ENCODE measurements at places on chromosomes 16 and 17. TPM values are rescaled to one million over a fixed set of nuclear protein-coding genes. Genes with fewer than 3 reads are reported as not detected.

Gene CLEC18B
- total RNA-seq = 0.40 TPM

Gene CDH1
- not detected for total RNA-seq

DNA sequence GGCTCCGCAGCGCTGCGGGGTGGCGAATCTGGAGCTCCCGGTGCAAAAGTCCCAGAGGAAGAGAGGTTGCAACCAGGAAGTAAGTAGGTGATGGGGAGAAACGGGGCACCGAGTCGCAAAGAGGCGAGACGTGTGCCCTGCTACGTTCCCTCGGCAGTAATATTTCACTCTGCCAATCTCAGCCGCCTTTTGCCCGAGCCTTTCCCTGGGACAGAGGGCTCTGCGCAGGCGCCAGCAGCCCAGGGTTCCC lies at the start of gene NR1D1:
Gene NR1D1, minus strand, starts transcription at position 171 of the 250 bp plus-strand sequence. CDS start 495 bp downstream, outside the sequence.
- no peak for DNase-seq

- no peak for DNase-seq
Measured at GRCh38 chr17:67055041-67055443, 10.7 kb downstream of the CACNG1 start.

DNA sequence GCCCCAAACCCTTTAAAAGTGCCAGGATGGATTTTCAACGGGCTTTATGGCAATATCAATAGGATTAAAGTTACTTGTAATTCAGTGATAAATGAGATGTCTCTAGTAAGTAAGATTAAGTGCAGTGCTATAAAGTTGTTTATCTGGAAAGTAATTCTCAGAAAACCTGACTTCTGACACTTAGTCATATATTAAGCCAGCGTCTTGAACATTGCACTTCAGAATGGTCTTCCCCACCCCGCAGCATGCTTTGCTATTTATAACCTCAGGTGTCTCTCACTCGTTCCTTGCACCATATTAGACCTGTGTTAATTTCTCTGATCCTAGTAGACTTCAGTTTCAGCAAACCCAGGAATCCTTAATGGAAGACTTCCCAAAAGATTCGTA lies 2.1 kb upstream of the MAF start:
- DNase-seq = no peak

DNA sequence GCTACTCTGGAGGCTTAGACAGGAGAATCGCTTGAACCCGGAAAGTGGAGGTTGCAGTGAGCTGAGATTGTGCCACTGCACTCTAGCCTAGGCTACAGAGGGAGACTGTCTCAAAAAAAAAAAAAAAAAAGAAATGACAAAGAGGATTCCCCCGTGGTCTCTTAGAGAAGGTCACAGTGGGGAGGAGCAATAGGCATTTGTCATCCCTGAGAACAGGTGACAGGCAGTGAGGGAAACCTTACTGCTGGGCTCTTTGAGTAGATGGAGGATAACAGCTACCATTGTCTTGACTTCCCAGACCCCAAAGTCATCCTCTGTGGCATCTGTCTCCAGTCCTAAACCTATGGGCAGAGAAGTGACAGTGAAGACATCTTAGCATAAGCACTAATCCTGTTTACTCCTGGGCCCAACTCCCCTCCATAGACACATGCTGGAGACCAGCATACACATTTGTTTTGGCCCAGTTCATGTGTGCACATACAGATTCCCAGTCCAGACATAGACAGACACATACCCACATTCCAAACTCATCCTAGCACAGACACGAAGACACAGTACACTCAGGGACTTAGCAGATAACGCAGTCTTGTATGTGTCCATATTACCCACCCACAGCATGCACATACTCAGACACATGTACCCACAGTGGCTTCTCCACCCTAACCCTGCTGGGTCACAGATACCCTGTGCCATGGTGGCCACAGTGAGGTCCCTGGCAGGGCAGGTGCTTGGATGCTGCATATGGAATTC lies 2.7 kb downstream of the ESRP2 start:
- DNase-seq = no peak

GRCh38 chr17:71361656-71362450 lies 759.0 kb upstream of the SOX9 start:
- no peak for DNase-seq

GRCh38 chr16:64240586-64240985 lies 881.3 kb downstream of the CDH11 start:
- DNase-seq = no peak

All from psoas muscle (tissue), 8 donors.